ENCODE measurements at places on chromosomes 4 and X.
A peak's percentile ranks its signal among the peaks of the same experiment; 100 is the strongest.

GRCh38 chr4:11264841-11265240, 163.9 kb downstream of the HS3ST1 start:
- no peak for DNase-seq

DNA sequence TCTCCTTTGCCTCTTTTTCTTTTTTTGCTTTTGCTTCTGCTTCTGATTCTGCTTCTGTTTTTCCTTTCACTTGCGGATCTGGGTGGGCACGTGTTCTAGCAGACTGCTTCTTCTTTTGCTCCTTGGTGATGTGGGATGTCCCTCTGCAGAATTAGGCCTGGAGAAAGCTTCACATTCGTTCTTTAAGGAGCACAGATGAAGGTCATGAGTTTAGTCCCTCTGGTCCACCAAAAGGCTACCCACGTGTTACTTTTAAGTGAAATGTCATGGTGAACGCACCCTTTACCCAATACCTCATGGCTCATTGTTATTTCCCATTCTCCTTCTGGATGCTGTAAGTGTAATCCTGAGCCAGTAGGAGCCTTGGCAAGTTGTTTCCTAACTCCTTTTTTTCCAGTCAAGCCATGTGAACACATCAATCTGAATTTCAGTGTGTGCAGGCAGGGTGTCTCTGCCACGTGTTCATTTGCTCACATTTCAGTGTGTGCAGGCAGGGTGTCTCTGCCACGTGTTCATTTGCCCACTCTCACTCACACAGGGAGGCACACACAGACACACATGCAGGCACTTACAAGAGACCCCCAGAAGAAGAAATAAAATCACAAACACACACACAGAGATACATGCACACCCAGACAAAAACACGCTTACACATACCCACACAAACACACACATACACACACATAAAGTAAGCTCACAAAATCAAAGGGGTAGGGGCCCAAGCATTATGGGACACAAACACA, 36.9 kb downstream of the NBDY start:
- DNase-seq = no peak

DNA sequence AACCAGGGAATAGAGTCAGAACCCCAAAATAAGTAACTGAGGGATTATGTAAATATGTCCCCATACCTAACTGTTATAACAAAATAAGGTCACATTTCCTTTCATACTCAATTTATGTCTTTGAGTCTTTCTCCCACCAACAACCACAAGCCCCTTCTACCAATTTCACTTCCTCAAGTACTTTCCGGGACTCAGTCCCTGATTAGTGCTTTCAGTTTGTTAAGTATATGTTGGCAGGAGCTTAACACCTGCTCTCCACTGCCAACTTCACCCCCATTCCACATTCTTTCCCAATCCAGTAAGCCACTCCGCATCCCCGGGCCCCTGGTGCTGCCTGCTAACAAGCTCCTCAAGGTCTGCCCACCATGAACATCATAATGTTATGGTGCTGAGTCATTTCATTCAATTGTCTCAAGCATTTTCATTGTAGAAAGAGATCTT, 71.3 kb upstream of the SPRY1 start:
- no peak for DNase-seq

DNA sequence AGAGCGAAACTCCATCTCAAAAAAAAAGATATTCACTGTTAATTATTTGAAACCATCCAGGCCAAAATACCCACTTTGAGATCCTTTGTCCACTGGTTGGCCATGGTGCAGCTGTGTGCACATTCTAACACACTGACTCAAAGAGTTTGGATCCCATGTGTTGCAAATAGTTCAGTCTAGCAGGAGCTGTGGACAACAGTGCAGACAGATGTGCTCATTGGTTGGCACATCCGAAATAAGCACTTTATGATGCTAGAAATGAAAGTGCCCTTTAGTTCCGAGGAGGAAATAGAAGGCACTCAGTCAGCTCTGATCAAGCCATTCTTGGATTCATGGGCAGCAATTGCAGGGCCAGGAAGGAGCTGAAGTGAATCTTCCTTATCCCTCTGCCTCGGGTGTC, 63.0 kb upstream of the TMEM150C start:
- no peak for DNase-seq

- peak; percentile 48 for DNase-seq
Measured at GRCh38 chrX:103157496-103158316, 57.2 kb upstream of the BEX4 start.

DNA sequence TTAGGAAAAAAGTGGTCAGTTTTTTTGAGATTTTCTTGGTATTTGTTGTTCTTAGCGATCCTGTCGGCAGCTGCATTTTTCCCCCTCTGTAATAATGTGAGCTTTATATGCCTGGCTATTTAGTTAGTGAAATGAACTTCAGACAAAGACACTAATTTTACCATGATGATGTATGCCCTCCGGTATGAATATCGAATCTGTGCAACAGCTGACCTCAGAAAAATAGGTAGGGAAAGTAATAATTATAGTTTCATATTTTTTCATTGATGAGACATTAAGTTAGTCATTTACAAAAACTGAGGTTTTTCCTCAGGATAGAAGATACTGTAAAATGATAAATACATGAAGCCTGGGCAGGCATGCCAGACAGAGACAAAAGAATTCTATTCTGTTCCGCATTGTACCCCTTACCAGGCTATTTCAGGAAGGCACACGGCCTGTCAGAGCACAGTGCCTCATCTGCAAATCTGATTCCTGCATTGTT, 155.8 kb downstream of the SHROOM3 start:
- DNase-seq = no peak

- no peak for DNase-seq
Measured at GRCh38 chr4:110130576-110131358, 67.6 kb downstream of the ELOVL6 start.

GRCh38 chr4:69786547-69786946, 26.1 kb upstream of the SULT1B1 start:
- no peak for DNase-seq

DNA sequence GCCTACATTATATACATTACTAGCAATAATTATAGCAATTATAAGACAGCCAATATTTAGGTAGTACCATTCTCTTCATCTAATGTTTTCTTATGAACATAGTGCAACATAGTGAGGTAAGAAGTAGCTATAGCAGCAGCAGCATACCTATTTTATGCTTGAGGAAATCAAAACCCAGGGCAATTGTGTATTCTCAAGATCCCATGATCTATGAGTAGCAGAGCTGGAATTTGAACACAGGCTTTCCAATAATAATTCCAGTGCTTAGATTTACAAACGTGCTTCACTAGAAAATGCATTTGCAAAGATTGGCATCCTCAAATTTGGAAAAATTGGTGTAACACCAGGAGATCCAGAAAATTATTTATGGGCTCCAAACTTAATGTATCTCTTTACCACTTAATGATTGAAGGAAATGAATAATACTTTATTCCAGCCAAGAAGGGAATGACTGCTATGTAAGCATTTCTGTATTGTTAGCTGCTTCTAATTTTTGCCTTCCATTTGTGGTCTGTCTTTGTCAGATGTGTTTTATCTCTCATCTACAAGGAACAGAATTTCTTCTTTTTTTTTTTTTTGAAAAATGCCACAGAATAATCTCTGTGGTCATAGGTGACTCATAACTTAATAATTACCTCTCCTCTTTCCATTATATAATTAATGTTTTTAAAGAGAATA, 451.1 kb downstream of the ARAP2 start:
- DNase-seq = no peak

DNA sequence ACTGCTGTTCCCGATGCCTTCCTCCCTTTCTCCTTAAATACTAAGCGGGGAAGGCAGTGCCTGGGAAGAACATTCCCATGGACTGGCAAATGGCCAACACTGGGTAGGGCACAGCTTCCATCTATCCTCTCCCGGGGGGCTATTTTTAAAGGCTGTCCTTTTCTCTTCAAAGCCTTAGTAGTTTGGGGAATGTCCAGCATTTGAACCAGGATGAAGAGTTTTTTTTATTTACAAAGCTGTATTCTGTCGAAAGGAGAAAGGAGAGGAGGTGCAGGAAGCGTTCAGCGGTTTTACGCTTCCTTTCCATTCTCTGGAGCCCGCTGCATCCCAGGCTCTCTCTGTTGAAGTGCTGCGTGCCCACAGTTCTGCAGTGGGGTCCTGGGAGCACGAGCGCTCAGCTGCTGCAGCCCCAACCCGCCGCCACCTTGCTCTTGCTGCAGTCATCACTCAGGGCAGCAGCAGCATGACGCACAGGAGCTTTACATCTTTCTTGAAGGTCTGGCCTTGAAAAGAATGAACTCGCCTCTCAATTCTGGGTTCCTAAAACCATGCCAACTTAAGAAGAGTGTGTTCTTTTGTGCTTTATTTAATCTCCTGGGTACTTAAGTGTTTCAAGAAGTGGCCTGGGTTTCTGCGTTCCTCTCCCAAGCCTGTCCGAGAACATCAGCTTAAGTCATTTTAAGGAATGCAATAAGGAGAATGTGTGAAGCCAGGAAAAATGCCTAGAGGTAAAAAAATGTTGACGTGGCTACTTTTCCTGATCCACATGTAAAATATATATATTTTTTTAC, 427.2 kb downstream of the MAPK10 start:
- DNase-seq = no peak

DNA sequence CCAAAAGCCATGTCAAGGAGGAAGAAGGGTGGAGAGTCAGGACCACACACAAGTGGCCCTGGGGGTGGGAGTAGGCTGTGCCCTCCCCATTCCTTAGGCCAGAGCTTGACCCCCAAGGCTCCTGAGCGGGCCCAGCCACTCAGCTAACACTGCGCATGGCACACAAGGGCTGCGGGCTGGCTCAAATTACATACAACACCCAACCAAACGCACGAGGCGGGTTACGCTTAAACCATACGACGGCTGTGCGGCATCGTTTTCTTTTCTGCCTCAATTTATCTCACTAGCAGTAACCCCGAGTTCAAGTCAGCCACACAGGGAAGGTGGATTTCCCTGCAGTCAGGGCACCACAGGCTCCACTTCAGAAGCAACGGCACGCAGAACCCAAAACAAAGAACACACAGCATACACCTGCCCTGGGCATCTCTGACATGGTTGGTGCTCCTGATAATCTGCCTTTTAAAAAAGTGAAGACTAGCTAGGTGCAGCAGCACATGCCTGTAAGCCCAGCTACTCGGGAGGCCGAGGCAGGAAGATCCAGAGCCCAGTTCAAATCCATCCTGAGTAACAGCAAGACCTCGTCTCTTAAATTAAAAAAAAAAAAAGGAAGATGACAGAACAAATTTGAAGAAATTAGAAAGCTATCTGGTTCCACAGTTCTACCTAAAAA, 2.9 kb downstream of the GAK start:
- no peak for DNase-seq
